PC-9 (cell line): ENCODE measurements at places on chromosomes 2 and 18. TPM values are rescaled to one million over a fixed set of nuclear protein-coding genes. Genes with fewer than 3 reads are reported as not detected.

DNA sequence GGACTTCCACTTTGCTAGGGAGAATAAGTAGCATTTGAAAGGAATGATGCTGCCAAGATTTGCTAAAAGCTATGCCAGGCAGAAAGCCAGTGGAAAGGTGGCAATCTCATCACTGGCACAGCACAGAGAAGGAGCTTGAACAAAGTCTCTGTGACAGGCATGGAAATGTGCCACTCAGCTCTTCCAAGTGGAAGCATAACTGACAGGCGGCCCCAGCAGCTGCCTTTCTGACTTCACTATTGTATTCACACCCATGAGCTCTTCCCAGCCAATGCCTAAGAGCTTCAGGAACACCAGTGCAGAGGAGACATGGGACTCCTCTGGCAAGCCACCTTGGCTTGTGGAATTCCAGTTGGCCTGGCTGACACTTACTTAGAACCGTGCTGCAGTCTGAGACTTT is 134.6 kb upstream of the REG3G start:
- H3K27me3 ChIP-seq, result peaks cover 23% of the 10 kb centered on the region; the same call in 1 of the 2 replicates
- no peak overlapping the region for H3K27ac ChIP-seq
- no peak overlapping the region for H3K4me3 ChIP-seq
- no peaks in the 10 kb centered on the region for H3K4me1 ChIP-seq
- DNase-seq, result no peak
- H3K36me3 ChIP-seq, result no peaks in the 10 kb centered on the region

DNA sequence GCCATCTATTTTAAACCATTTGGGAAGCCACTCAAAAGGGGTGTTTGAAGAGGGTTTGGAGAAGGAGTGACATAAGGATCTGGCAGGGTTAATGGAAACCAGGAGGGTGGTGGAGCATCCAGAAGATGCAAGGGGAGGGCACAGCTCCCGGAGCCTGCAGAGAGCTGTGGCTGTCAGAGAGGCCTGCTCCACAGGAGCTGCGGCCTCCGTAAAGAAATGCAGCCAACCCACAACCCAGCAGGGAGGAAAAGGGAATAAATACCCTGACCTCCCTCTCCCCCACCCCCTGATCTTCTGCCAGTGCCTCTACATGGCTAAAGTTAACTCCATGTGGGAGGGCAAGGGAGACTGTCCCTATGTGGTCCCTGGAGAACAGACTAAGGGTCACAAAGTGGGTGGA is 567.1 kb upstream of the POU3F3 start:
- H3K36me3 ChIP-seq, result no peaks in the 10 kb centered on the region
- DNase-seq, result no peak
- no peak overlapping the region for H3K27ac ChIP-seq
- H3K27me3 ChIP-seq, result peaks cover 23% of the 10 kb centered on the region
- no peaks in the 10 kb centered on the region for H3K4me1 ChIP-seq

DNA sequence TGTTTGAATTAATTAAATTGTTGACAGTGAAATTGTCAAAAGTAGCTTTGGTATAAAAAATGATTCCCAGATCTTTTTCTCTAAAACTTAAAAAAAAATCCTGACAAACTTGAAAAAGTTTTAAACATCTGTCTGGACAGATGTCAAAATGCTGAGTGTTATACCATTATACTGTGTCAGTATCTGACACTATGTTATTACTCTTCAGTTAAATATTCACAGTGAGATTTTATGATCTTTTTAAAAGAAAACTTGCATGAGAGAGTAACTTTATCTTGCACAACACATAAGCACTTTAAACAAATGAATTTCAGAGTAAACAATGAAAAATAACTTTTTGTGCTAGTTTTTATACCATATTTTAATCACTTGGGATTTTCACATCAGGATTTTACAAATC is 167.4 kb downstream of the MEIS1 start:
- no peaks in the 10 kb centered on the region for H3K4me1 ChIP-seq
- no peaks in the 10 kb centered on the region for H3K27me3 ChIP-seq
- no peak overlapping the region for H3K27ac ChIP-seq
- no peaks in the 10 kb centered on the region for H3K36me3 ChIP-seq

CRYGC gene
- not detected in 2 replicates for total RNA-seq

- no peak overlapping the region for H3K4me3 ChIP-seq
- H3K27ac ChIP-seq, result no peak overlapping the region
- DNase-seq, result no peak
- H3K36me3 ChIP-seq, result no peaks in the 10 kb centered on the region
Observed at GRCh38 chr2:120236316-120236715, 13.1 kb upstream of the TMEM185B start.

DNA sequence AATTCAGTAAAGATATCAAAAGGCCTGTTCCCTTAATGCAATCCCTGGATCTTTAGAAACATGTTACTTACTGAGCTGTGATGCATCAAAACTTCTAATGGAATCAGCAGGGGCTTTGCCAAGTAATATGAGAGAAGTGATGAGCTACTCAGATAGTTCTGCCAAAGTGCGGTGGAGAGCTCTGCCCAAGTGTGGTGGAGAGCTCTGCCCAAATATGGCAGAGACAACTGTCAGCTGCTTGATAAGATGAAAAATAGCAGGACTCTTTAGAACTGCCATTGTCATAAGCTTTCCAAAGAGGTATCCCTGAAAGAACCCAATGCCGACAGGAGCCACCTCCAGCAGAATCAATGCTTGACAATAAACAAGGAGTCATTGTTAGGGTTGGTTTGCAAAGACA is 167.9 kb upstream of the SLC39A10 start:
- H3K27me3 ChIP-seq, result no peaks in the 10 kb centered on the region
- no peak for DNase-seq
- no peak overlapping the region for H3K27ac ChIP-seq
- H3K4me3 ChIP-seq, result no peak overlapping the region
